ENCODE measurements at places on chromosomes 7 and 10.

DNA sequence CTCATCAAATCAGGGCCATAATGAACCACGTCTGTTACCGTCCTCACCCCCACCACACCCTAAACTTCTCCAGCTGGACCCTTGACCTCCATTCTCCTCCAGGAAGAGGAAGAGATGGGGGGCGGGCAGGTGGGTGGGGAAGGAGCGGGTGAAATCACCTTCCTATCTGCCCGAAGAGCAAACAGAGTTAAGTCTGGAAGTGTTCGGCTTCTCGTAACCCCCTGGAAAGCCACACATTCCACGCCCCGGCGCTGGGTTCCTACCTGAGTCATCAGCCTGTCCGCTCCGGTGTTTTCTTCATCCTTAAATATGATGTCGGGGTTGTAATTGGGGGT is 736 bp downstream of the SHH start:
- no peak overlapping the region for H3K4me3 ChIP-seq
- no peak overlapping the region for H3K27ac ChIP-seq
- no peak for DNase-seq
- 0 out of 2 replicates have a peak, but pooled peaks cover 5% of the 10 kb centered on the region for H3K27me3 ChIP-seq

- DNase-seq = no peak
- H3K4me1 ChIP-seq = no peaks in the 10 kb centered on the region
- 0 out of 2 replicates have a peak, but pooled peaks cover 2% of the 10 kb centered on the region for H3K36me3 ChIP-seq
- no peak overlapping the region for H3K27ac ChIP-seq
These were observed 161.9 kb downstream of the RNF216 start for GRCh38 chr7:5619419-5620130.

DNA sequence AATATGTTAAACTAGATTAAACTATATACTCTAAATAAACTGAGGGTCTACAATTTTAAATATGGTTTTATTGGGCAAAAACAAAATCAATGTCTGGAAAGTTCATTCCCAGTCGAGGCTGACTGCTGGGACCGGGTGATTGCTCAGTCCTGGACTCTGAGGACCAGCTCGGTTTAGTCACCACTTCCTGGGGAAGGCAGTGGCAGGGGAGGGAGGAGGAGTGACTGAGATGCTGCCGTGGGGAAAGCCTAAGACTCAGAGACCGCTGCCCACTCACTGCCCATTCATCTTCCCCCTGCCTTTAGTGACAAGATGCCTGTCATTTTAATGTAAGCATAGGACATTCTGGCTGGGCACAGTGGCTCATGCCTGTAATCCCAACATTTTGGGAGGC is 29.0 kb downstream of the ATOH7 start:
- DNase-seq = no peak
- no peaks in the 10 kb centered on the region for H3K27me3 ChIP-seq

DNA sequence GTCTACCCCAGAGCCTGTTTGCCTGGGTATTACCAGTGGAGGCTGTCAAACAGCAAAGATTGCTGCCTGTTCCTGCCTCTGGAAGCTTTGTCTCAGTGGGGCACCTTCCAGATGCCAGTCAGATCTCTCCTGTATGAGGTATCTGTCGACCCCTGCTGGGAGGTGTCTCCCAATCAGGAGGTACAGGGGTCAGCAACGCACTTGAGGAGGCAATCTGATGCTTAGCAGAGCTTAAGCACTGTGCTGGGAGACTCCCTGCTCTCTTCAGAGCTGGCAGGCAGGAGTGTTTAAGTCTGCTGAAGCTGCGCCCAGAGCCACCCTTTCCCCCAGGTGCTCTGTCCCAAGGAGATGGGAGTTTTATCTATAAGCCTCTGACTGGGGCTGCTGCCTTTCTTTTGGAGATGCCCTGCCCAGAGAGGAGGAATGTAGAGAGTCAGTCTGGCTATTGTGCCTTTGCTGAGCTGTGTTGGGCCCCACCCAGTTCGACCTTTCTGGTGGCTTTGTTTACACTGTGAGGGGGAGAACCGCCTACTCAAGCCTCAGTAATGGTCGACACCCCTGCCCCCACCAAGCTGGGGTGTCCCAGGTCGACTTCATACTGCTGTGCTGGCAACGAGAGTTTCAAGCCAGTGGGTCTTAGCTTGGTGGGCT is 62.2 kb downstream of the PPP1R9A start:
- no peaks in the 10 kb centered on the region for H3K36me3 ChIP-seq
- H3K4me1 ChIP-seq = no peaks in the 10 kb centered on the region
- no peak for DNase-seq
- H3K27ac ChIP-seq = no peak overlapping the region

GRCh38 chr10:127997937-127998336 is 91.0 kb downstream of the PTPRE start:
- no peak overlapping the region for H3K27ac ChIP-seq
- DNase-seq = no peak
- no peaks in the 10 kb centered on the region for H3K36me3 ChIP-seq
- H3K4me3 ChIP-seq = no peak overlapping the region

DNA sequence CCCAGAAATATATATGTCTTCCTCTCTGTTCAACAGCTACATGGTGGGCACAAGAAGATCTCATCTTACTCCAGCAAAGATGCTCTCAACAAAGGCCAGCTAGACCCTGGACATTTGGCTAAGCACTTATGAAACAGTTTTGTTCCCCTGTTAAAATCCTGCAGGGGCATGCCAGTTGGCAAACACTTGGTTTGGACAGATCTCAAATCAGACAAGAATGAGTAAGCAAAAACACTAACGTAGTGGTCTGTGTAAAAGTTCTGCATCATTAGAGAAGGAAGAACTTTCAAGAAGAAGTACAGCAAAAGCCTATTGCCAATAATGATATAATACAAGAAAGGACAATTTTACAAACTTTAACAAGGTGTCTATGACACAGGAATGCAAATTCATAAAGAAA is 125.6 kb downstream of the CALN1 start:
- no peak for DNase-seq
- H3K36me3 ChIP-seq = no peaks in the 10 kb centered on the region

GRCh38 chr10:19408924-19409323 is 360.3 kb downstream of the MALRD1 start:
- H3K36me3 ChIP-seq = no peaks in the 10 kb centered on the region
- H3K4me3 ChIP-seq = no peak overlapping the region
- H3K27me3 ChIP-seq = no peaks in the 10 kb centered on the region
- no peak for DNase-seq
- no peak overlapping the region for H3K27ac ChIP-seq

DNA sequence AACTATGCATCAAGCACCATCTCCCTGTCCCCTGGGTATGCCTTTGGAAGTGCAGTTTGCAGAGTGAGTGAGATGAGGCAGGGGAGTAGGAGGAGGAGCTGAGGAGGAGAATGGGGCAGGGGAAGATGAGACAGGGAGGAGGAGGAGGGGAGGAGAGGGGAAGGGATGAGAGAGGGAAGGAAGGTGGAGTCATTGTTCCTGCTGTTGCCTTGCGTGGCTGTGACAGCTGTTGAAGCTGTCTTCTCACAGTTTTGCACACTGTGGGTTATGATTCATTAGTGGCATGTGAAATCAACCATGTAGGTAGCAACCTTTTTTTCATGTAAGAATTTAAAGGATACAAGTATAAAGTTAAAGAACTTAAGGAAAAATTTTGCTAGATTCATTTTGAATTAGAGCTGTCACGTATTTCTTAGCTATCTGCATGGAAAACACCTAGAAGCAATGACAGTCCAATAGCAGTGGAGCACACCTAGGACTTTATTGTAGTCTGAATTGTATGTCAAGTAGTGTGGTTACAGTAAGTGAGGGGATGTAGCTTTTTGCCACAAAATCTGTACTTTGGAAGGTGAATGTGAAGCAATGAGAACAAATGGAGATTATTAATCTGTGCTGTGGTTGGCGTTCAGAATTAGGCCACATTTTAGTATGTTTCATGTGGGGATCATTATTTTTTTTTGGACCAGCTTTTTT is 21.7 kb downstream of the CCM2 start:
- H3K4me1 ChIP-seq = no peaks in the 10 kb centered on the region
- H3K36me3 ChIP-seq = no peaks in the 10 kb centered on the region
- no peak for DNase-seq
- no peak overlapping the region for H3K27ac ChIP-seq

GRCh38 chr10:102072673-102073527 is 7.8 kb downstream of the HPS6 start:
- H3K4me3 ChIP-seq = no peak overlapping the region
- H3K27ac ChIP-seq = no peak overlapping the region
- DNase-seq = peak; percentile 87

GRCh38 chr7:65379318-65379717 is 5.7 kb downstream of the ZNF92 start:
- peaks cover 5% of the 10 kb centered on the region for H3K4me1 ChIP-seq
- H3K36me3 ChIP-seq = peaks cover 8% of the 10 kb centered on the region
- no peaks in the 10 kb centered on the region for H3K27me3 ChIP-seq
- H3K27ac ChIP-seq = no peak overlapping the region

GRCh38 chr10:60594476-60595051 is 183.7 kb upstream of the CDK1 start:
- H3K27me3 ChIP-seq = no peaks in the 10 kb centered on the region
- DNase-seq = no peak
- no peak overlapping the region for H3K27ac ChIP-seq
- no peaks in the 10 kb centered on the region for H3K36me3 ChIP-seq

DNA sequence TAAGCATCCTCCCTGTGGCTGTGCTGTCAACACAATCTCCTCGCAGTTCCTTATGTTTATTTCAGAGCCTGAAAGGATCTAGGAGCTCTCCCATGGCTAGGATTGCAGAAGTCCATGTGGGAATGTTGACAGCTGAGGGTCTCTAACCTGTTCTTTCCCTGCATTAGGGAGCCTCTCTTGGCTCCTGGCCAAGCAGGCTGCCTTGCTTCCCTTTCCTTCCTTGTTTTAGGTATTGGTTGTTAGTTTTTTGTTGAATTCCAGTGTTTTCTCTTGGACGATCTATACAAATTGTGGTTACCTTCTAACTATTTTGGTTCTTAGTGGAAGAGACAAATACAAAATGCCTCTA is 171.8 kb downstream of the MLLT10 start:
- no peak overlapping the region for H3K27ac ChIP-seq
- H3K36me3 ChIP-seq = peaks cover 2% of the 10 kb centered on the region
- no peak for DNase-seq
- no peaks in the 10 kb centered on the region for H3K27me3 ChIP-seq
- no peak overlapping the region for H3K4me3 ChIP-seq

GRCh38 chr7:34067005-34067778 is 161.9 kb downstream of the BMPER start:
- H3K4me1 ChIP-seq = peaks cover 12% of the 10 kb centered on the region
- no peak for DNase-seq
- H3K27ac ChIP-seq = no peak overlapping the region
- H3K4me3 ChIP-seq = no peak overlapping the region
- no peaks in the 10 kb centered on the region for H3K36me3 ChIP-seq
- no peaks in the 10 kb centered on the region for H3K27me3 ChIP-seq

GRCh38 chr7:101093906-101094305 is 8.6 kb downstream of the TRIM56 start:
- H3K4me3 ChIP-seq = no peak overlapping the region
- peaks cover 7% of the 10 kb centered on the region for H3K4me1 ChIP-seq
- no peak for DNase-seq
- no peaks in the 10 kb centered on the region for H3K27me3 ChIP-seq

- H3K27me3 ChIP-seq = no peaks in the 10 kb centered on the region
- H3K4me1 ChIP-seq = no peaks in the 10 kb centered on the region
- no peak for DNase-seq
- no peak overlapping the region for H3K4me3 ChIP-seq
- no peak overlapping the region for H3K27ac ChIP-seq
These were observed 881.0 kb upstream of the LRRN3 start for GRCh38 chr7:110209884-110210283.

GRCh38 chr10:5697342-5697741 is 12.7 kb downstream of the TASOR2 start:
- no peak overlapping the region for H3K4me3 ChIP-seq
- no peaks in the 10 kb centered on the region for H3K36me3 ChIP-seq
- DNase-seq = no peak
- no peaks in the 10 kb centered on the region for H3K27me3 ChIP-seq

DNA sequence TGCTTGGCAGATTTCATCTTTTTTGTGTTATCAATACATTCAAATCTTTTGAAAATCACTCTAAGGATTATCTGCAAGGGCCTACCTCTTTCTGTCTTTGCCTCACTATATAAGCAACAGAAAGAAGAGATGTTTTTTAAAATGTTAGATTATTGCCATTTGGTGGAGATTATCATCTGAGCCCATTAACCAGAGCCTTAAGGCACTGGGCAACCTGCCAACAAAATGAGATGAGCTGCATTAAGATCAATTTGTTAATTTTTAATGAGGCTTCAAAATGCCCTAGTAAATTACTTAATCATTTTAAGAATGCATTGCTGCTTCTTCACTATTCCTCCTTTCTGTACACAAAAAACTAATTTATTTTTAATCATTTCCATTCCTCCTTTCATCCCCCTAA is 314.1 kb downstream of the SNX13 start:
- no peaks in the 10 kb centered on the region for H3K4me1 ChIP-seq
- no peak overlapping the region for H3K4me3 ChIP-seq
- no peak overlapping the region for H3K27ac ChIP-seq
- H3K27me3 ChIP-seq = no peaks in the 10 kb centered on the region
- DNase-seq = no peak

GRCh38 chr7:155581954-155582353 is 35.6 kb upstream of the CNPY1 start:
- peaks cover 17% of the 10 kb centered on the region for H3K27me3 ChIP-seq
- no peaks in the 10 kb centered on the region for H3K36me3 ChIP-seq
- DNase-seq = no peak

DNA sequence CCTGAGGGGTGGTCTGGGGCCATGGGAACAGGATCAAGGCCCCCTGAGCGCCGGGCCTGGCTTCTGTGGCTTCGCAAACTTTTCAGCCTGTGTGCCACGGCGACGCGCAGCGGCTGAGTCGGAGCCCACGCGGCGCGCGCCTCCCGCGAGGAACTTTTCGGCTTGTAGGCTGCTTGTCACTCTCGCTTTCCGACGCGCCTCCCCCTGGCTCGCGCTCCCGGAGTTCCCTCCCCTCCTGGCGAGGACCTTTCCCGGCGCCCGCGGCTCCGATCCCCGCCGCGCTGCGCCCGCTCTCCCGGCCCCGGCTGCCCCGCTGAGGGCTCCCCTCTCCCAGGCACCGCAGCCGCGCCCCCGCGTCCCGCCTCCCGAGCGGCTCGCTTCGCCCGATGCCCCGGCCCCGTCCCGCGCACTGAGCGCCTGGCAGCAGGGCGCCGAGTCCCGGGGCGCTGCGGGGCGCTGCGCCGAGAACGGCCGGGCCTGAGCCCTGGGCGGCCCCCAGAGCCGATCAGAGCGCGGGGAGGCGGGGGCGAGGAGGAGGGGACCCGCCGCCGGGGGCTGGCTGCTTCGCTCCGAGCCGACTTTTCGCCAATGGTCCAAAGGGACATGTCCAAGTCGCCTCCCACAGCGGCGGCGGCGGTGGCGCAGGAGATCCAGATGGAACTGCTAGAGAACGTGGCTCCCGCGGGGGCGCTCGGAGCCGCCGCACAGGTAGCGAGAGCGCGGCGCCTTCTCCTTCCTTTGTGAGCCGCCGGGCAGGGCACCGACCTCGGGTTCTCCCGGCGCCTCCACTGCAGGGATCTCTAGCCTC is at the start of gene CACNB2:
Gene CACNB2 (plus strand): TSS at position 276 of the 808 bp plus-strand sequence.
- H3K4me1 ChIP-seq = peaks cover 3% of the 10 kb centered on the region
- H3K36me3 ChIP-seq = no peaks in the 10 kb centered on the region
- H3K27me3 ChIP-seq = no peaks in the 10 kb centered on the region
- peak within 1 kb of the TSS; percentile 53 for H3K4me3 ChIP-seq
- no peak for DNase-seq

Measured in HCT116 (cell line).